NCI-H187 (cell line): ENCODE measurements at places on chromosomes 4 and X.

DNA sequence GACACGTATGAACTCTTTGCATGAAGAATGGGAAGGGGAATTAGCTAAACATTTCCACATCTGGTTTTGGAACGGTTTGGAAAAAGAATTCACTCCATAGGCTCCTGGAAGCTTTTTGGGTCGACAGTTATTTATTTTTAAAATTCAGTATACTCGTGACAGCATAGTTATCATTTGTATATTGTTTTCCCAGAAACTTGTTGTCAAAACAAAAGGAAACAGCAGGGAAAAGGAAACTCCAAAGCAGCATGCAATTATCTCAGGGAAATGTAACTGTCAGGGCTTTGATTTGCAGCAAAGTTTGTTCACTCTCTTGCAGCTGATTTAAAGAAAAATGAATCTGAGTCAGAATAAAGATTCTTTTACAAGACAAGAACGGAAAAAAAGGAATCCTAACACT, 86.5 kb downstream of the PLAC1 start:
- DNase-seq = no peak

GRCh38 chrX:475926-476723, 89.4 kb upstream of the PPP2R3B start:
- DNase-seq = no peak

GRCh38 chr4:36173905-36174304, 70.4 kb downstream of the ARAP2 start:
- no peak for DNase-seq

- DNase-seq = peak; percentile 51
These were observed 1.6 kb downstream of the GRIA2 start for GRCh38 chr4:157221895-157222770.

- DNase-seq = no peak
These were observed 243.4 kb upstream of the PCDH18 start for GRCh38 chr4:137775701-137776100.

GRCh38 chrX:148354916-148355315, 145.5 kb upstream of the AFF2 start:
- no peak for DNase-seq

GRCh38 chr4:83267121-83267829, 17.3 kb downstream of the COQ2 start:
- no peak for DNase-seq

DNA sequence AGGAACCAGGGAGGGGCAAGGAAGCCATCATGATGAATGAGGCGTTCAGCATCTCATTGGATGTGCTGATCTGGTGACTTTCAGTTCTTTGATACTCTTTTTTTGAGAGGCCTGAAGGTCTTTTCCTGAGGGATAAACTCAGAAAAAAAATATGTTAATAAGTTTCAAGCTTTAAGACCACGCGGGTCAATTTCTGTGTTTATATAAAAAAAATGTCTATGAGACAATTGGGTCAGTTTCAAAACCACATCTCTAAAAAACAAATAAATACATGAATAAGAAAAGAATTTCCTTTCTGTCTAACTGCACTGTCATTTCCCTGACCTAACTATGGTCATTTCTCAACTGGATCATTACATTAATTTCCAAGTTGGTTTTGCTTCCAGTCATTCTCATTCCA, 62.6 kb downstream of the TRIML1 start:
- no peak for DNase-seq

DNA sequence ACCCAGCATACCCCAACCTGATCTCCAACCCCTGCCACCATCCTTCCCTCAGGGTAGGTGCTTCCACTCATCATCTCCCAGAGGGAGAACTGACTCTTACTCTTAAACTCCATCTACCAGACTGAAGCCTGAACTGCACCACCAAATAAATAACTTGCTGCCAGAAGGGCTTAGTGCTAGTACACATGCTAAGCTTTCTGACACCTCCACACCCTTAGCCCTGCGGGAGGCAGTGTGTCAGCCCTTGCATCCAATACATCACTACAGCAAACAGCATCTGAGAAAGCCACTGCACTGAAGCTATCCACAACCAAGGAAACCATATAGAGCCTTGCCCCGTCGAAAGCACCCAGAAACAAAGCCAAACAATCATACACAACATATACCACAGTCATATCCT, 68.6 kb upstream of the MCF2 start:
- no peak for DNase-seq

- DNase-seq = no peak
These were observed 96.1 kb upstream of the FAM9A start for GRCh38 chrX:8897259-8897658.

- no peak for DNase-seq
These were observed 59.8 kb downstream of the ANK2 start for GRCh38 chr4:113109106-113109718.

DNA sequence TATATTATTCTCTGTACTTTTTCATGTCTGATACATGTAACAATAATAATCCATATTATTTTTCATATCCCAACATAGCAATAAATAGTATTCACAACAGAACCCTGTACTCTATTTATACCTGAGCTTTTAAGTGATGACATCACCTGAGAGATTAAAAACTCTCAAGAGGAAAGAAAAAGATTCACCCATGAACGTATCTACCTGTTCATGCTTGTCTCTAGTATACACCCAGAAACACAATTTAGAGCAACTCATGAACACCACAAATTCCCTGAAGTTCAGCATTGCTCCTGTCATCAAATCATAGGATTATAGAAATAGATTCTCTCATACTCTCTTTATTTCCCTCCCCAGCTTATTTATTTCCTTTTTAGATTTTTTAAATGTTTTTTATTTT, 185.9 kb downstream of the GABRB1 start:
- no peak for DNase-seq

- no peak for DNase-seq
These were observed 111.7 kb upstream of the RPS6KA3 start for GRCh38 chrX:20378233-20378920.

GRCh38 chr4:8402640-8403039, 37.9 kb downstream of the ACOX3 start:
- DNase-seq = no peak

GRCh38 chr4:130568746-130569145, 1472.8 kb downstream of the C4orf33 start:
- no peak for DNase-seq

- no peak for DNase-seq
These were observed 155.6 kb downstream of the ARX start for GRCh38 chrX:24860140-24860539.
